ENCODE measurements at places on chromosomes 7 and 10.

GRCh38 chr10:43202224-43202656 is 64.0 kb downstream of the CSGALNACT2 start:
- no peak for DNase-seq

- DNase-seq = peak; percentile 14
These were observed 35.7 kb downstream of the CCAR1 start for GRCh38 chr10:68756766-68757165.

GRCh38 chr10:24701447-24701846 is 22.2 kb downstream of the ARHGAP21 start:
- DNase-seq = no peak

DNA sequence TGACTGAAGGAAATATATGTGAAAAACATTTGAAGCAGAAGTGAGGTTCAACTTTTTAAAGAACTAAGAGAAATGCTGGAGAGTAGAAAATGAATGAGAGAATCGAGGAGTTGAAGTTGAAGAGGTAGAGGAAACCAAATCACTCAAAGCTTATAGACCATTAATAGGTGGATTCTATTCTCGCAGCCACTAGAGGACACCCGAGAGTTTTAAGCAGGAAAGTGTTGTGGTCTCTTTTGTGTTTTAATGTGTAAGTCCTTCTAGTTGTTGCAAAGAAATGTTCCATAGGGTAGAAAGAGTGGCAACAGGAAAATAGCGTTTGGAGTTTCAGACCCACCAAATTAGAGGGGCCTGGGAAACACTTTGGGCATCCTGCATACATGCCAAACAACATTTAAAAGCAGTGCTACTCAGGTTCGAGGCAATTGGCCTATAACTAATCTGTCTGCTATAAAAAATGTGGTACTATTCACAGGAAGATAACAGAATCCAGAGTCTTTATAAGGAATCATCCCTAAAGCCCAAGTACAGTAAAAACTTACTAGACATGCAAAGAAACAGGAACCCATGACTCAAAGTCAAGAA is 75.3 kb upstream of the TAS2R16 start:
- DNase-seq = no peak

Data from fibroblast of gingiva (primary cell).